ENCODE measurements at places on chromosomes 3 and 15.
A peak's percentile ranks its signal among the peaks of the same experiment; 100 is the strongest.

DNA sequence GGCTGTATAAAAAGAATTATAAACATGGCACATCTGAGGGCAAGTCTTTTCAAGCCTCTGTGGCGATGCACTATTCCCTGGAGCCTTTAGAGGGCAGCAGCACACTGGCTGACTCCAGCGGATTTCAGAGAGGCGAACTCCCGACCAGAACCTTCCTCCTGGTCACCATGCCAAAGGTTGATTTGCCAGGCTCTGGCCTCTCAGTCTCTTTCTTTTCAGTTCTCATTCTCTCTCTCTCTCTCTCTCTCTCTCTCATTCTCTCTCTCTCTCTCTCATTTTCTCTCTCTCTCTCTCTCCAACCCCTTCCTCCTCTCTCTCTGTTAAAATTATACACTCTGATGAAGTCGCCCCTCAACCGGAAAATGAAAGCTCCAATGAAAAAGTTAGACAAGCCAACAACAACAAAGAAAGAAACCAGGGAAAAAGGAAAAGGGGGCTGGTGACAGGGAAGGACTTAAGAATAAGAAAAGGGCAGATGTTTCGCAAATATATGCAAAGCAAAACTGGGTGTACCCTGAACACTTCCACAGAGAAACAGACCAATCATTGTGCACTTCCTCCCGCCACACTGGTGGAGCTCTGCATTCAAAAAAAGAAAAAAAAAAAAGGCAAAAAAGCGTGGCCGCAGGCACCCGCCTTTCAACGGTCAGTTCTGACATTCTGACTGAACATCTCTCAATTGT, 90.2 kb downstream of the TIGIT start:
- peak; percentile 61 for DNase-seq

- no peak for DNase-seq
These were observed 26.3 kb downstream of the COL6A6 start for GRCh38 chr3:130543322-130543721.

GRCh38 chr15:77024273-77025082, 29.6 kb downstream of the PSTPIP1 start:
- DNase-seq = no peak

GRCh38 chr15:99571299-99571698, 5.5 kb downstream of the MEF2A start:
- DNase-seq = no peak

DNA sequence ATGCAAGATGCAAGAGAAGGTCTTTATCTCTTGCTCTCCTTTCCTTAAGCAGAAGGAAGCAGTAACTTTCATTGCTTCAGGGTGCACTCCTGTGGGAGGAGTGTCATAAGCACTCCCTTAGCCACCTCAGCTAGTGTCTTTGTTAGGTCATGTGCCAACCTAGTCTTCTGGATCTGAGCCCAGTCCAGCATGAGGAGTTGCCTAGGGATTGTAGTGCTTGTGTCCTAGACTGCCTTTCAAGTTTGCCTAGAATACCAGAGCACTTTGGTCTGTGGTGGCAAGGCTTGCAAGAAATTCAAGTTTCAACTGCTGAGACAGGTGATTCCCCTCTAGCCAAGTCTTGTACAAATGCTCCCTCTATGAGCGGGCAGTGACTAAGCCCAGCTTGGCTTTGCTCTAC, 633.6 kb downstream of the ZNF385D start:
- no peak for DNase-seq

- DNase-seq = no peak
These were observed 157.7 kb downstream of the THSD4 start for GRCh38 chr15:71272932-71273331.

DNA sequence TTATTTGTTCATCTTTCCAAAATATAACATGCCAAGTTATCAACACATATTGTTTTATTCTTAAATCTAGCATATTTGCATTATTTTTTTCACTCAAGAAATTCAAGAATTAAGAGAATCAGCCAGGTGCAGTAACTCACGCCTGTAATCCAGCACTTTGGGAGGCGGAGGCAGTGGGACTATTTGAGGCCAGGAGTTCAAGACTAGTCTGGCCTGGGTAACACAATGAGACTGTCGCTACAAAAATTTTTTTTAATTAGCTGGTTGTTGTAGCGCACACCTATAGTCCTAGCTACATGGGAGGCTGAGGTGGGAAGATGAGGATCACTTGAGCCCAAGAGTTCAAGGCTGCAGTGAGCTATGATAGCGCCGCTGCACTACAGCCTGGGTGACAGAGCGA, 10.5 kb downstream of the DCUN1D1 start:
- no peak for DNase-seq

- no peak for DNase-seq
These were observed 59.1 kb upstream of the IQSEC1 start for GRCh38 chr3:13132281-13132680.

- no peak for DNase-seq
These were observed 16.2 kb downstream of the TERC start for GRCh38 chr3:169748670-169749069.

DNA sequence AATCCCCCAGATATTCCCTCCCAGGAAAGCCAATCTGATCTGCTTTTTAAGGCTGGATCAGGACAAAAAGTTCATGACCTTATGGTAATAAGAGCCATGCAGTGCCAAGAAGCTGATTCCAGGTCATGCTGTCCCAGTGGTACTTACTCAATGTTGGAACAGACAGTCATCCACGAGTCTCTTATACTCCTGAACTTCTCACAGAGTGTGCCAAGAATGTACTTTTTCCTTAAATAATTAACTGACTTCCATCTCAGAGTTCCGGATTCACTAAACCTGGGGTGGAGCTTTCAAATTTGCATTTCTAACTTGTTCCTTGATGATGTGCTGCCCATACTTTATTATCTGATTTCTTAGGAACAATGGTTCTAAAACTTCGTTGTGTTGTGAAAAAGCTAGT, 3.4 kb upstream of the P3H2 start:
- DNase-seq = no peak
